Ovary (tissue), 10 donors: ENCODE measurements at places on chromosomes 3 and 15.

DNA sequence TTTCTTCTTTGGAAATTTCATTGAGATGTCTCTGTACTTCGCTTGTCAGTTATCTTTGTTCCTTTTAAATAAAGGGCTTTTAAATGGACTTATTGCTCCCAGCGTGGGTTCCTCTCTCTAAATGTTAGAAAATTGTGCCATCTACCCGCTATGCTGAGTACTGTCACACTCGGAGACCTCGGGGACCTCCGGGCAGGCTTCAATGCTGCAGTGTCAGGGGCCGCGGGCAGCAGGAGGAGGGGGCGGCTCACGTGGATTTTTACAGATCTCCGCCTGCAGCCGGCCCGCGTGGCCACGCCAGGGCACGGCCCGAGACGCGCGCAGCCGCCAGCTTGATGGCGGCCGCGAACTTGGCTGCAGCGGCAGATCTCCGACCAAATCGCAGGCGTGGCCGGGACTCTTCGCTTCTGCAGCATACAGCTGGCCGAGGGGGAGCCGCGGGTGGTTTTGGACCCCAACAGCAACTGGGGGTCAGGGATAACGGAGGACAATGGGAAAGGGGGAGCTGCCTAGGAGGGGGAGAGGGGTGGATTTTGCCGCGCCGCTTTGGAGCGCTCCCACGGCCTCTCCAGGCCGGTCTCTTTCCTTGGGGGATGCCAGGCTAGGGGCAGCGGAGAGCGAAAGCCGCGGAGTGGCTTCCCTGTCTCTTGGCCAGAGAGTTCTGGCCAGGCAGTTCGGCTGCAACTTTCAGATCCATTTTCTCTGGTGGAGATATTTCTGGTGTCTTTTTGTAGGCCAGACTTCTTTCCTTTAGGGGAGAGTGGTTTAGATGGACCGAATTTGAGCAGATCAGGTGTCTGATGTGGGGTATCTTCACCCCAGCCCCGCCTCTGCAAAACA, 15.3 kb downstream of the NR2F2 start:
- DNase-seq = peak; percentile 89

DNA sequence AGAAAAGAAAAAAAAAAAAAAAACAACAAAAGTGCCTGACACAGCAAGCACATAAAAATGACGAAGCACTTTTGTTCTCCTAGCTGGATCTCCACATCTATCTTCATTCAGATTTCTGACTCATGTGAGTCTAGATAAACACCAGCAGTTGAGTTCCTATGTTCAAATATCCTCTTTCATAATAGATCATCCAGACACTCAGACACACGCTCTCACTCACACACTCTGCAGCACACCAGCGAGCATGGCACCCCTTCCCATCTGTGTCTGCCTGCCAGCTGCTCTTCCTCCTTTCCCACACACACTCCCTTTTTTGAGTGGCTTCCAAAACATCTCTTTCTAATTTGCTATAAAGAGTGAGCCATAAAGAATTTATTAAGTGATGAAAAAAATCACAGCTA, 19.8 kb upstream of the CELF6 start:
- DNase-seq = no peak

DNA sequence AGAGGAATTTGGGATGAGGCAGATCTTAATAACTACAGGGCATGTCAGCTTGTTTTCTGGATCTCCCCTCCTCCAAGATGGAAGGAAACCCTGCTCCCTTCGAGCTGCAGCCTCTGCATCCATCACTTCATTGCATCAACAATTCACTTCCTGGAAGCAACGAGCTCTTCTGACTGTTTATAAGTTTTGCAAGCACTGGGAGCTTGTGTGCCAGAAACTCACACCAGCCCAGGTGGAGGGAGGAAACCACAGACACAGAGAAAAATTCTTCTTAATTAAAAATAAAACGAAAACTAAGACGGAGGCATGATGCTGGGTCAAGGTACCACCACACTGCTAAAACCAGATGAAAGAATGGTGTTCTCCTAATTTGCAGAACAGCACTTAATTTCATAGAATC, 10.6 kb downstream of the LRIG1 start:
- DNase-seq = no peak

DNA sequence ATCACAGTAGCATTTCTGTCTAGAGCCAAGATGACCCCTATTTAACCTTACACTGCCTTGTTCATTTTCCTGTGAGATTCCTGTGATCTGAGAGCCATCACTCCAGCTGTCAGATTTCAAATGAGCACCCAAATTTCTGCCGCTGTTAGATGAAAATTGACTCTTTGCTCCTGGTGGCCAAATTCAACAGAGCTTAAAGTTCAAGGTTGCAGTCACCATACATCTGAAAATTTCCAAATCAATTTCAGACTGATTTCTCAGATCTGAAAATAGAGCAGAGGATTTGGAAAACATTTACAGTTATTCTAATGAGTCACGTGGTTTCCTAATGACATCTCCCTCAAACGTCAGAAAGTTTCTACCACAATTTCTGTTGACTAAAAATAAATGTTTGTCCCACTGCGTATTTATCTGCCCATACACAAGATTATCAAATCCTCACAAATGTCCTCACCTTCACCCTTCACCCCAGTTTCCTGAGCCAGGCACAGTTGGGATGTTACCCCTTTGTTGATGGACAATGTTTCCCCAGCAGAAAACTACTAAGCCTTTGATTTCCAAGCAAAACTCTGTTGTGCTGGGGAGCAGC, 16.4 kb downstream of the HDC start:
- no peak for DNase-seq

DNA sequence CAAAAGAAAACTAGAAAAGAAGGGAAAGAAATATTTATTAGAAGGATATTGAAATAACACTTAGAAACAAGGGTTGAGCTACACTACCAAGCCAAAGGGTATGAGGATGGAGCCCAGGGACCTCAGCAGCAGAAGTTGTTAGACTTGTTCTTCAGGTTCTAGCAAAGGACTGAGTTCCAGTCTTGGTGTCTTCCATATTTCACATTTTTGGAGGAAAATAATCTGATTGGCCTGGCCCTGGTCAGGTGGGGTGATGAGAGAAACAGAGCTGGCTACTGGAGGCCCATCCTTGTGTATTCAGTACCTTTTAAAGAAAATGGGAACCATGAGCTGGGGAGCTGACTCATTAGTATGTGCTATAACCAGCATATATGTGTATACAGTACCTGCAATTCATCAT, 28.2 kb downstream of the PPP4R2 start:
- DNase-seq = no peak

GRCh38 chr15:66729331-66729951, 27.4 kb downstream of the SMAD6 start:
- DNase-seq = no peak

GRCh38 chr3:129038121-129038855, 22.3 kb upstream of the GP9 start:
- peak; percentile 25 for DNase-seq

DNA sequence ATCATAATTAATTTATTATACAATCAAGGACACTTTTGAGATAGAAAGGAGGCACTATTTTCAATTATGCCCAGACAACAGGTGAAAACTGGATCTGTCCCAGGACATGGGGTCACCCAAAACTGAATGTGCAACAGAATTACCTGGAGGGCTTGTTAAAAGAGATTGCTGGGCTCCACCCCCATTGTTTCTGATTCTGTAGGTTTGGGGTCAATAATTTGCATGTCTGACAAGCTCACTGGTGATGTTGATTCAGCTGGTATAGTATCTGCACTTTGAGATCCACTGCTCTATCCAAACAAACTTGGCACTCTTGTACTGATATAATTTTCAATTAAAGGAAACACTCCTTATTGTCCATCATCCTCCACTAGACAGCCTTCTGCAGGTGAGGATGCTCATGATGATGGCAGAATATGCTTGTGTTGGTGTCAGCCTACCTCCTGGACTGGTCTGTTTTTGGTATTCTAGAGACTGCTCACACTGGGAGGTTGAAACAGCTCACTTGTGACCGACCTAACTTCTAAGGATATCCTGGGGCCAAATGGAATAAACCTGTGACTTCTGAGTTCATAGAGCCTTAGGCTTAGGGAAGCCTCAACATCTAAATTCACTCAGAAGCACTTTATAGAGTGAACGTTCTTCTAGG, 2.2 kb downstream of the P2RY14 start:
- no peak for DNase-seq

- DNase-seq = no peak
Observed at GRCh38 chr15:34650177-34650576, 66.7 kb upstream of the GOLGA8B start.

DNA sequence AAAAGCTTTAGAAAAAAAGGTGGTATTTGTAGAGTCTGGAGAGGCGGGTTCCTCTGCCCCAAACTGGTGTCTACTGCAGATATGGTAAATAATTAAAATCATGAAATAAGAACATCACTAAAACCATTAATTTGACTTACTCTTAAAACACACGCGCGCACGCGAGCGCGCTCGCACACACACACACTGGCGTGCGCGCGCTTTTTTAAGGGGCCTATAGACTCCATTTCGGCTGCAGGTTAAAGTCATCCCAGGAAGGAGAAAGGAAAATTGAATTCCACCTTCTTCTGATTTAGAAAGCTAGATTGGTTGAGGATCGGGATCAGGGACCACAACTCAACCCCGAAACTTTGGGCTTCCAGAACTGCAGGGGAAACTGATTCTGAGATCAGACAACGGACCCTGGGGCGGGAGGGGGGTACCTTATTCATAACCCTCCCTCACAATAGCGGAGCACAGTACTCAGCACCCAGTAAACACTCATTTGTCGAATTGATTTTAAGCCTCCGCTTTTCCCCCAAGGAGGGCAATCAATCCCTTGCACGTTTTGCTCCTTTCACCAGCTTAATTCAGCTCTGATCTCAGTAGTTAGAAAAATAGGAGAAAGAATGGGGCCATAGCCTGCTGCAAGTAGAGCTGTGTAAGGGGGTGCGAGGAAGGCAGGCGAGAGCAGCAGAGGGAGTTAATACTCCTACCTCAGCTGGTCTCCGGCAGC, 509 bp upstream of the LRRC3B start:
- DNase-seq = no peak

DNA sequence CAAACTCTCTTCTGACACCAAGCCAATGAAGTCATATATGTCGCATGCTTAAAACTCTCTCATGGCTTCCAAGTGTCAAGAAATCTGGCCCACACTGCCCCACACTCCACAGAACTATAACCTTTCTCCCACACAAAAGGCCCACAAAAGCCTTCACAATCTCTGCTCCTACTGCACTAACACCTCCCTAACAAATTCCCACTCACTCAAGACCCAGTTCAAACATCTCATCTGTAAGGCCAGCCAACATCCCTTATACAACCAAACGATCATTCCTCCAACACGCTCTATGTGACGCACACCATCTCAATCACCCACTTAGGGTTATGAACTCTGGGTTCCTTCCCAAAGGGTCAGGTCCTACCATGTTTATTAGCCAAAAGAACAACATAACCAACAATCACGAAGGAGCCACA, 13.5 kb downstream of the TBC1D2B start:
- no peak for DNase-seq

DNA sequence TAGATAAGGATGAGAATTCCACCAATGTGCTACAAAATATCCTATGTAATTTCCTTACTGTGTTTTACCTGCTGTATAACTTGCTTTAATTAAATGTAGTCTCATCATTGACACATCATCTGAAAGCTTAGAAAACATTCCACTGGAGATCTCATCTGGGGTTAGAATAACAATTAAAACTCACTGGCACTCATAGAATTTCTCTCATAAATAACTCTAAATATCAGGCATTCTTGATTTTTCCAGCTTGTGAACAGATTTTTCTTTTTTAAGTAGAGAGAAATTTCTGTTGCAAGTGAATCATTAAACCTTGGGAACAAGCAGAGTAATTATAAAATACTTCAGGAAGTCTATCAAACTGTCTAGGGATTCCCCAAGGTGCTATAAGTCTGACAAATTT, 843.8 kb downstream of the NAALADL2 start:
- DNase-seq = no peak

DNA sequence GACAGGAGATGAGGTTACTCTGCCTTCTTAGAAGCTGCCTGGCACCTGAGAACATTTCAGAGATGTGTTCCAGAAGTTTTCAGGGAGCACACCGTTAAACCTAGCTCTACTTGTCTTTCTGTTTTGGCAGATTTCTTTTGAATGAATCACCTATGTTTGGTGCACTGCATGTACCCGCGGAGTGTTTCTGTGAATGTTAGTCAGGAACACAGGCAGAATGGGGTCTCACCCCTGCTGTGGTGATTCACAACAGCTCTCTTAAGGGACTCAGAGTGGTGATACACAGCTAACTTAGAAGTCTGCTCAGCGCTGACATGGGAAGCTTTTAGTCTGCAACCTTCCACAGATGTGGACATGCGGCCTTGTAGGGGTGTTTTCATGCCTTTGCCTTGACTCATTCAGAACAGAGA, 24.0 kb downstream of the TSEN2 start:
- DNase-seq = peak; percentile 78

GRCh38 chr3:74532446-74532845, 82.0 kb downstream of the CNTN3 start:
- no peak for DNase-seq

- no peak for DNase-seq
Observed at GRCh38 chr3:178676942-178677790, 140.9 kb downstream of the KCNMB2 start.

GRCh38 chr3:64316971-64317370, 91.7 kb upstream of the PRICKLE2 start:
- no peak for DNase-seq

- no peak for DNase-seq
Observed at GRCh38 chr3:51637941-51638471, 33.0 kb upstream of the TEX264 start.

- no peak for DNase-seq
Observed at GRCh38 chr3:62416144-62416543, 42.8 kb upstream of the FEZF2 start.

- DNase-seq = no peak
Observed at GRCh38 chr15:59993041-59993750, 10.9 kb upstream of the FOXB1 start.

DNA sequence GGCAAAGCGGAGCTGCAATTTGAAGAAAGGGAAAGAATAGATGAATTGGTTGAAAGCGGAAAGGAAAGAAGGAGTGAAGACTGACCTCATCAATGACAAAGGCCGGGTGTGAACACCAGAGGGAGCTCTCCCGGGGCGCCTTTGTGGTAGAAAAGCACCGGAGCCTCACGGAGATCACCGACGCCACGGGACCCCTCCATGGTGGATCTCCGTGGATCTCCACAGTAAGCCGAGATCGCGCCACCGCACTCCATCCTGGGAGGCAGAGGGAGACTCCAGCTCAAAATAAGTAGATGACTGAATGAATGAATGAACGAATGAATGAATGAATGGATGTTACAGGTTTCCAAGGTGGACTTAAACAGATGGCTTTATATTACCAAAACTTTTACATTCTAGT, 25.0 kb downstream of the GPR160 start:
- no peak for DNase-seq

- no peak for DNase-seq
Observed at GRCh38 chr15:69735121-69735520, 282.5 kb downstream of the RPLP1 start.

GRCh38 chr3:53035825-53036619, 9.9 kb downstream of the SFMBT1 start:
- DNase-seq = no peak
